Memory B cell (primary cell): ENCODE measurements at places on chromosomes 3 and 15.
A peak's percentile ranks its signal among the peaks of the same experiment; 100 is the strongest.

GRCh38 chr3:50164984-50165909 lies 10.1 kb downstream of the SEMA3F start:
- no peak for DNase-seq

DNA sequence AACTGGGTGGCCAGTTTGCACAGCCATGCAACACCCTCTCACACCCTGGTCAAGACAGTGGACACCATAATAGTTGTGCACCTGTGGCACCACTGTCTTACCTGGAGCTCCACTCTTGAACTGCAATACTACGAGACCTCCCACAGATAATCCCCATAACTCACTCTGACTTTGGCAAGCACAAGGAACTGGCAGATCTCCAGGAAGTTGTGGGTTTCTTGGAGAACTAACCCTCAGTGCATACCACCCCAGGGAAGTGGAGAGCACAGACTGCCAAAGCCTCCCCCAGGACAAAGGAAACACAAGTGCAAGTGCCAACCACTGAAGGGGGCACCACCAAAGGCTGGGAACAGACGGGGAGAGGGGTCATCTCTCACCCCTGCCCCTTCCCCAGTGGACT lies 318.6 kb downstream of the SUCLG2 start:
- no peak for DNase-seq

- no peak for DNase-seq
Measured at GRCh38 chr3:50627407-50628051, 10.6 kb downstream of the MAPKAPK3 start.

GRCh38 chr3:126509597-126510307 lies 7.8 kb downstream of the UROC1 start:
- no peak for DNase-seq

DNA sequence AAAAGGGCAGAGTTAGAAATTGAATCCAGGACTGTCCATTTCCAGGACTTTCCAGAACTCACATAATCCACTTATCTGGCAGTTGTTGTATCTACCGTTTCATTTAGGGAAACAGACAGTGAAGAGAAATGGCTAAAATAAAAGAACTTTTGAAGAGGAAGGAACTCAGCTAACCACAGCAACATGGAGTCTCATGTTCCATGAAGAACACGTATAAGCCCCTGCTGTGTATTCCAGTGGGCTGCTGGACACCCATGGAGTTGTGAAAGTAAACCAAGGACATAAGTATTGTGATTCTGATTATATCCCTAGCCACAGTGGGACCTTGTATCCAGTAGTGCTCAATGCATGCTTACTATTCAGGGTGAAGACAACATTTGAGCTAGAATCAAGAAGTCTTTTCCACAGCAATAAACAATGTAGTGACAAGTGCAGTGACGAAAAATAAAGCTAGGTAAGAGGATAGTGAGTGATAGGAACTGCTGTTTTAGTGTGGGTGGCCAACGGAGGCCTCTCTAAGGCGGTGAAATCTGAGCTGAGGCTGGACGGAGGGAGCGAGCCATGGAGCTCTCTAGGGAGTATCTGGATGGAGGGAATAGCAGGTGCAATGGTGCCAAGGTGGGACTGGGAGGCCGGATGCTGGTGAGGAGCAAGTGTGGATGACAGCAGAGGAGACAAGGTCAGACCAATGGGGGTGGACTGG lies 26.8 kb upstream of the TRH start:
- no peak for DNase-seq

GRCh38 chr15:89812011-89812846 lies 2.4 kb downstream of the ANPEP start:
- DNase-seq, result no peak

DNA sequence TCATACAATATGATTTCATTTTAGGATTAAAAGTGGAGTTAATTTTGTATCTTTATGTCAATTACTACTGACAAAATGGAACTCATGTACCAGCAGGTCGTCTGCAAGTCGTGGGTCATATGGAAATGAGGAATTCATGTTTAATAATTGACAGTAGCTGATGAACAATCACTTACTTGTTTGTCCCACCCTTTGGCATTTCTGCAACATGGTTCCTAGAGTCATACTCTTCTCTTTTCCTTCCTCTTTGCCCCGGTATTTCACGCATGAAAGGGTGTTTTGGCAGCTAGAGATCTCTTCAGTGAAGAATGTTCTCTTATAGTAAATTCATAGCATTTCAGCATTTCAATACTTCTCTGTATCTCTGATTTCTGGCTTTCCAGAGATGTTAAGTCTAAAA lies 133.3 kb upstream of the SLC24A5 start:
- DNase-seq, result no peak

GRCh38 chr15:75731248-75732151 lies 18.9 kb upstream of the CSPG4 start:
- DNase-seq, result no peak

GRCh38 chr3:134317106-134317947 lies 56.9 kb downstream of the AMOTL2 start:
- no peak for DNase-seq

GRCh38 chr15:75639191-75639708 lies 774 bp downstream of the IMP3 start:
- no peak for DNase-seq

GRCh38 chr3:12875857-12876836 lies 34.8 kb upstream of the RPL32 start:
- no peak for DNase-seq

- DNase-seq, result no peak
Measured at GRCh38 chr3:21889166-21889565, 138.2 kb upstream of the ZNF385D start.

- DNase-seq, result no peak
Measured at GRCh38 chr3:64449026-64449425, 223.8 kb upstream of the PRICKLE2 start.

DNA sequence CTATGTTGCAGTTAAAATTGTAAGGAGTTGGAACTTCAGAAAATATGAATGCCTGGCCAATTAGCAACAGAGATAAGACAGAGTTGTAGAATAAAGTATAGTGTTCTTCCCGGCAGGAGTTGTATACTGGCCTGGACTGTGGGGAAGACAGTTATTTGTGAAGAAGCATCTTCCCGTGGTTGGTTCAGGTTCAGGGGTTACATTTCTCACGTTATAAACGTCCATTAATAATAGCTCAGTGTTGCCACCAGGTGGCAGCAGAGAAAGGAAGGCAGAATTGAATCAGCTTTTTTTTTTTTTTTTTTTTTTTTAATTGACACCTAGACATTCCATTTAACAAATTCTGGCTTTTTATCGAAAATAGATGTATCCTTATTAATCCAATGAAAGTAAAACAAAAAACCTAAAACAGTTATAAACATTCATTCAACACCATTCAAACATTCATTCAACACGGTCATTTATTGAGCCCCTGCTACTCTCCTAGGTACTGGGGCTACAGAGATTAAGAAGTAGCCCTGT lies 66.4 kb upstream of the NR2E3 start:
- peak; percentile 39 for DNase-seq

GRCh38 chr3:138862531-138862923 lies 27.8 kb upstream of the PIK3CB start:
- no peak for DNase-seq

DNA sequence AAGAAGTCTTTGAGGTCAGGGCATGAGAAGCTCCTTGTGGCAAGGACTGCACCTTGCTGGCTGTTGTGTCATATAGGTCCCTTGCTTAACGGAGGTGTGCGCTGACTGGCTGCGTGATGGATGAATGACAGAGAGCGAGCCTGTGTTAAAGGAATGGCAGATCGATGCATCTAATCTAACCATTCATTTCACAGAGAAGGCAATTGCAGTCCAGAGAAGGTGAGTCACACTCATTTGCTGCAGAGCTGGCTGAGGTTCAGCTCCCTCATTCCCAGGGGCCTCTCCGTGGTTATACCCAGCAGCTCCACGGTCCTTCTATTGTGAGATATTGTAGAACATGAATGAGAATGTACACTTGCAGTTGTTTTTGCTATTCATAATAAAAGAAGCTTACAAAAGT lies 289.3 kb downstream of the EPHB1 start:
- DNase-seq, result no peak

- DNase-seq, result no peak
Measured at GRCh38 chr3:155979746-155980145, 109.3 kb downstream of the GMPS start.

- DNase-seq, result no peak
Measured at GRCh38 chr15:70526974-70527325, 236.4 kb downstream of the UACA start.

DNA sequence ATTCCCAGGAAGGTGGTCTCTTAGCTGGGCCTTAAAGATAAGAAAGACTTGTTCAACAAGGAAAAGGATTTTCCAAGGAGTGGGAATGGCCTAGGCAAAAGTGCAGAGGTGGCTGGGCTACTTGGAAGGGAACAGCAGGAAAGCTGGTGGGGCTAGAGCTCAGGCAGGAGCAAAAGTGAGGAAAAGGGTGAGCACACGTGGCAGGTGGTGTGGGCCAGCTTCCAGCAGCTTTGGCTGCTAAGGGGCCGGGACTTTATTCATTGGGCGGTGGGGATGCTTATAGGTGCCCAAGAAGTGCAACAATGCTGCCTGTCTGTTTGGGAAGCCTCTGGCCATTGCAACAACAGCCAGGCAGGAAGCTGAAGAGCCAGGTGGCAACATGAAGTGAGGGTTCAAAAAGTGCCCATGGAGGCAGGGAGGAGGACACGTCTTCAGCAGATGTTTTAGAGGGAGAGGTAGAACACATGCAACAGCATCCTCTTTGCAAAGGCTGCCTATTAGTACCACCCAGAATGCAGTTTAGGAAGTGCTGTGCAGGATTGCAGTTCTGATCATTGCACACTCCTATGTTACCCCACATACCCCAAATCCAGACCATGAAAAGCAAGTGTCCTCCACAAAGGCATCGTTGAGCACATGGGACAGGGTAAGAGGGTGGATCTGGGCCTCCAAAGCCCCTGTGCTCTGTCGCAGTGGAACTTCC lies 13.8 kb downstream of the ALDH1A3 start:
- no peak for DNase-seq

GRCh38 chr15:70319466-70319865 lies 221.7 kb upstream of the TLE3 start:
- DNase-seq, result peak; percentile 65

DNA sequence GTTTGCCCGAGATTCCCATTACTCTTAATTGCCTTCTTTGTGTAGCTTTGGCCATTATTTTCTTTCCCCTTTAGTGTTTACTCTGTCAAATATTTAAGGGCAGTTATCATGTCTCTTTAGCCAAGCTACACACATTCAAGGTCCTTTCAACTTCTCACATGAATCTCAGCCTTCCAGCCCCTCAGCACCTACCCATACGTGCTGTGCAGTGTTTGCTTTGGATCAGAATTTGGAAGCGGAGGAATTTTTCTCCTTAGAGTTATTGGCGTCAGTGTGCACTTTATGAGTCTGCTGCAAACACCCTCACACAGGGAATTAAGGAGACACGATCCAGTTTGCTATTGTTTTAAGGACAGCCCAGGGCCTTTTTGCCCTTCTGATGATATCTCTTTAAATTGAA lies 231.6 kb downstream of the CACNA2D3 start:
- no peak for DNase-seq

- DNase-seq, result no peak
Measured at GRCh38 chr15:59276225-59277178, 69.9 kb downstream of the LDHAL6B start.

GRCh38 chr3:21328711-21329390 lies 422.2 kb downstream of the ZNF385D start:
- no peak for DNase-seq

DNA sequence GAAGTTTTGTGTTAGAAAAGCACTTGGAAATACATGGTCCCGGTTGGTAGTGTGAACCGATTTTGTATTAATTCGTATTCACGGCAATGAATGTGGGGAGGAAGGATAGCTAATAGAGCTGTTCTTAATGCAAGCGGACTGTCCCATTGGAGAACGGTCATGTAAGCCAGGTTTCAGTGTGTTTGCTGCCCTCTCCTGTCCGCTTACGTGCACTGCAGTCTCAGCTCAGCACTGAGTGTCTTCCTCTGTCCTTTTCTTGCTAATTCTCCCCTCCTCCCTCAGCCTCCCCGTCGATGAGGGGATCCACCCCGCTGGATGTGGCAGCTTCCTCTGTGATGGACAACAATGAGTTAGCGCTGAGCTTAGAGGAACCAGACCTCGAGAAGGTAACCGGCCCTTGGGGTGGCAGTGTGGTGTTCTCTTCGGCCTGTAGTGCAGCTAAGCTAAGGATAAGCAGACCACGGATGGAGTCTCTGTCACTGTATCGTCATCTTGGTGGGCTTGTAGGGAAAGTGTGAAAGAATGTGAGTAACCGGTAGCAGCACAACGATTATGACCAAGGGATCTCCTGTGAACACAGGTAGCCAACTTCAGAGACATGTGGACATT lies 267.5 kb upstream of the CHRM5 start:
- DNase-seq, result peak; percentile 40

DNA sequence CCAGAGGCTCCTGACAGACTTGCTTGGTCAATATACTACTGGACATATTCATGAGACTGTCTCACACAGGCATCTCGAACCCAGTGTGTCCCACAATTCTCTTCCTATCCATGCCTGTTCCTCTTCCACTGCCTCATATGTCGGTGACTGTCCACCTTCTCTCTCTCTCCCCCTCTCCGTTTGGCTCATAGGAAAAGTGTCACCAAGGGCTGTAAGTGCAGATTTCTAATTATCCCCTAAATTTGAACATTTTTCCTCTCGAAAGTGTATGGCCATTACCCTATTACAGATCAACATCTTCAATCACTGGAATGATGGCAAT lies 22.5 kb upstream of the MUC20 start:
- DNase-seq, result no peak

GRCh38 chr3:143998266-143998665 lies 26.6 kb downstream of the DIPK2A start:
- no peak for DNase-seq

GRCh38 chr15:68249058-68249713 lies 19.7 kb upstream of the CLN6 start:
- DNase-seq, result no peak

DNA sequence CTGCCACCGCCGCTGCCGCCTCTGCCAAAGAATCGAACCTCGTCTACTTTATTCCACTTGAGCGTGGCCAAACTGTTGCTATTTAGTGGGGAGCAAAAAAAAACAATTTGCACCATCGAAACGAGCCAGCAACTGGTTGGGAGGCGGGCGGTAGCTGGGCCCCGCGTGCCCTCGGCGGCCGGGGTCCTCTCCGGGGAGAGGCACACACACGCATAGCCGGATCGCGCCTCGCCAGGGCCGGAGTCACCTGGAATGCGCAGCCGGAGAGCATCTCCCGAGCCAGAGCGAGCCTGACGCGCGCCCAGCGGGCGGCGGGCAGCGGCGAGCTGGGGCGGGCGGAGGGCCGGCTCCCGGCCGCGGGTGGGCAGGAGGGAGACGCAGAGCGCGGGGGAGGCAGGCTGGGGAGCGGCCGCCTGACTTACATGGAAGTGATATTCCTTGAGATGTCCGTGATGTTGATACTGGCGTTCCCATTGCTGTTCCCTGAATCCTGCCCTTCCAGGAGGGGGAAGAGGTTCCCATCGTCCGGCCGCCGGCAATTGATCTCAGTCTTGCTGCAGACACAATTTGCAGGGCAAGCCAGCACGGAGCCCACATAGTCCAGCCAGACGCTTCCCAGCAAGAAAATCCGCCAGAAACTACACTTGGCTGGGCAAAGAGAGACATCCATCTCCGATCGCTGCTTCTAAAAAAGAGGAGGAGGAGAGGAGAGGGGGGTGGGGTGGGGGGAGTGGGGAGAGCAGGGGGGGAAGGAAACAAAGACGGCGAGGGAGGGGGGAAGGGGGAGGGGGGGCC lies 858 bp downstream of the NTRK3 start:
- no peak for DNase-seq
